ENCODE measurements at places on chromosomes 16 and 17.

DNA sequence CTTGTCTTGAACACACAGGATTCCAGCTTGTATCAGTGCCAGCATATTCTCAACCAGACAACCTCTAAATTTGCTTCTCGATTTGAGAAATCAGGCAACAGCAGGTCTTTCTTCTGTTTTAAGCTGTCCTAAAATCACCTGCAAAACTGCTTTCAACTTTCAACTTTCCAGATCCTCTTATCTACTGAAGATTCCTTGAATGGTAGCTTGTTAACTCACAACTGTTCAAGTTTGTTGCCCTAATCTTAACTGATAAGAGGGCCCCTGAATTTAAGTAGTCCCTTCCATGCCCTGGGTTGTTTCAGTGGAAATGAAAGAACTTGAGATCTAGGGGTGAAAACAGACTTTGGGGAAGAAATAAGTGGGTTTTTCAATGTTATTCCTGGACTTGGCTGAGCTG is 57.2 kb downstream of the CHD9 start:
- DNase-seq = no peak

- no peak for DNase-seq
Observed at GRCh38 chr16:5062051-5062450, 3.7 kb downstream of the C16orf89 start.

GRCh38 chr16:67393788-67394154 is 473 bp upstream of the TPPP3 start:
- no peak for DNase-seq

DNA sequence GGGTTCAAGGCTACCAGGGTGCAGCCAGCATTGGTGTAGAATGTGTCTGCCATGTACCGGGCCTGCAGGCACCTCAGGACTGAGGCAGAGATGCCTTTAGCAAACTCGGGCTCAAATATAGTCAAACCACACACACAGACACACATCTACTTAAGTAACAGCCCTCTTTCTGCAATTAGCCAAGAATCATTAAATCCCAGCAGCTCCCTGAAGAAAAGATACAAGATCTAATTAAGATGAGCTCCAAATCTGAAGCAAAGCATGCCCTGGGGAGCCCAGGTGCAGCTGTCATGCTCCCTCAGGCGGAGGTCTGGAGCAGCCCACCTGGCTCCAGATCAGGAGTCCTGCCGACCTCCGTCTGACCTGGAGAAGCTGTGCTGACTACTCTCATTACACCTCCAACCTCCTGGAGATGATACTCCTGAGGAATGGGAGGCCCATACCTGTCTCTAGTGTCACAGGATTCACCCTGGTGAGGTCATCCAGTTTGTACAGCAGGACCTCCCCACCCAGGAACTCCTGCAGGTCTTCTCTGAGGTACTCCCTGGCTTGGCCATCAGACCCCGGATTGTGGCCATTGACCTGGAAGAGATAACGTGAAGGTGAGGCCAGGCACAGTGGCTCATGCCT is 6.9 kb downstream of the MYO19 start:
- DNase-seq = no peak

DNA sequence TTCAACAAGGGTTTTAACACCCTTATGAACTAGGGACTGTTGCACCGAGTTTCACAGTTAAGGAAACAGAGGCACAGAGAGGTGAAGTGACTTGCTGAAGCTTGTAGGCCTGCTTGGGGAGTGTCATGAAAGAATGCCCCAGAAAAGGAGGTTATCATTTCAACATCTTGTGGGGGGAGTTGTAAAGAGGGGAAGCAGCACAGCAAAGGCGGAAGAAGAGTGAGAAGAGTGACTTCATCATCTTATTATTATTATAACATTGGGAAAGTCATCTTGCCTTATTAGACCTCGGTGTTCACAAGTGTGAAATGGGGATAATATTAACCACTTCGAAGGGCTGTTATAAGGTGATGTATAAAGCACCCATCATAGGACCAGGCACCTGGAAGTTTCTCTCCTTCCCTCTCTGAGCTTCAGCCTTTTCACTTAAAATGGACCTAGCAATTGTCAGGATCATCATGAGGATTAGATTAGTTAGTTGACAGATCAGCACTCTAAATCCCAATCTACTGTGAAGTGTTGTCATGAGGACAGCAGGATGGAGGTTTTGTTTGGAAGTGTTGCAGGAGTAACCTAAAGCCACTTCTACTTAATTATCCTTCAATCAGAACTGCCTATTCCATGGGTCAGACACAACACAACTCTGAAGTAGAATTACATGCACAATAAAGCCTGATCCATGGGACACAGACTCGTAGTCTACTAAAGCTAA is 2.3 kb downstream of the CCL4 start:
- no peak for DNase-seq

DNA sequence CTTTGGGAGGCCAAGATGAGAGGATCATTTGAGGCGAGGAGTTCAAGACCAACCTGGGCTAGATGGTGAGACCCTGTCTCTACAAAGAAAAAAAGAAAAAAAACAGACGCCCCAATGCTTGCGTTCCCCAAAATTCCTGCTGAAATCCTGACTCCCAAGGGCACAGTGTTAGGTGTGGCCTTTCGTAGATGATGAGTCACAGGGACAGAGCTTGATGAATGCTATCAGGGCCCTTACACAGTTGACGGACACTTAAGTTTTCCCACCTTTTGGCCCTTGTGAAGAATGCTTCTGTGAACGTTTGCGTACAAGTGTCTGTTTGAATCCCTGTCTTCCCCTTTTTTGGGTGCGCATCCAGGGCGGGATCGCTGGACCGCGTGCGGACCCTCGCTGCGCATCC is 16.5 kb upstream of the ZNF750 start:
- DNase-seq = no peak

GRCh38 chr17:78230252-78230962 is 1.0 kb upstream of the TMEM235 start:
- no peak for DNase-seq

- DNase-seq = no peak
Observed at GRCh38 chr17:60920107-60920506, 242.5 kb downstream of the BCAS3 start.

GRCh38 chr17:1532836-1533602 is 16.6 kb upstream of the INPP5K start:
- peak; percentile 11 for DNase-seq

Measured in NCI-H1930 (cell line).